ENCODE measurements at places on chromosomes 2 and 18.

- no peak for DNase-seq
Observed at GRCh38 chr2:1310202-1310601, 103.1 kb upstream of the TPO start.

DNA sequence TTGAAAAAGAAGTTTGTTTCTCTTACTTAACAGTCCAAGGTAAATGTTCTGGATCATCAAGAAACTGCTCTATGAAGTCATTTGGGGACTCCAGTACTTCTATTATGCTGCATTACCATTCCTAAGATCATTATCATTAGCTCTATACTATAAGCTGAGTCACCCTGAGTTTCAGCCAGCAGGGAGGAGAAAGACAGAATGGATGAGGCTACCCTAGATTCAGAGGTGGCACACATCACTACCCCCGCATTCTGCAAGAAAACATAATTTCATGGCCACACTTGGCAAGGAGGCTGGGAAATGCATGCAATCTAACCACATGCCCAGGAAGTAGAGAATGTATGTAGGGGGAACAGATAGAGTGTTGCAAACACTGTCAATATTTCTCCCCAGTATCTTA is 16.6 kb upstream of the LNPK start:
- DNase-seq: no peak

DNA sequence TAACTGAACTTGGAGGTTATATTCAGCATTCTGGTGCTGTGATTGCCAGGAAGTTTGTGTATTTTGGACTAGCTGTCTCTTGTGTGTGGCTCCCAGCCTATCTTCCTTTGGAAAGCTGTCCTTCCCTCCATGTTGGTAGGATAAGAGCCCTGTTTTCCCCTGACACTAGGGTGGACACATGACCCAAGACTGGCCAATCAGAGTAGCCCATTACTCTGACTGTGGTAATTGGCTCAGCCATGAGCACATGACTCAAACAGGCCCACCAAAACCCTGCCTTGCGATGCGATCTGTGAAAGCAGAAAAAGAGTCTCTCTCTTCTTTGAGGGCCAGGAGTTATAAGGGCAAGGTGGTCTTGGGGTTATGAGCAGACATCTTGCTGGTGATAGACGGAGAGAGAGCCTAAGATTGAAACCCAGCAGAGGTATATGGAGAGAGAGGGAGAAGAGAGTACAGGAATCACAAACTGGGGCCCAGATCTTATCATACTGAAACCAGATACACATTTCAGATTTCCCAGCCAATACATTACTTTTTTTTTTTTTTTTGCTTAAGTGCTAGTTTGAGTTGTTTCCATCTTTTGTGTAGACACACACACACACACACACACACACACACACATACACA is 45.3 kb upstream of the SERPINE2 start:
- no peak for DNase-seq

- peak; percentile 15 for DNase-seq
Observed at GRCh38 chr2:86238354-86238753, 39.1 kb downstream of the MRPL35 start.

GRCh38 chr2:101371636-101372035 is 15.7 kb downstream of the CREG2 start:
- DNase-seq: no peak

DNA sequence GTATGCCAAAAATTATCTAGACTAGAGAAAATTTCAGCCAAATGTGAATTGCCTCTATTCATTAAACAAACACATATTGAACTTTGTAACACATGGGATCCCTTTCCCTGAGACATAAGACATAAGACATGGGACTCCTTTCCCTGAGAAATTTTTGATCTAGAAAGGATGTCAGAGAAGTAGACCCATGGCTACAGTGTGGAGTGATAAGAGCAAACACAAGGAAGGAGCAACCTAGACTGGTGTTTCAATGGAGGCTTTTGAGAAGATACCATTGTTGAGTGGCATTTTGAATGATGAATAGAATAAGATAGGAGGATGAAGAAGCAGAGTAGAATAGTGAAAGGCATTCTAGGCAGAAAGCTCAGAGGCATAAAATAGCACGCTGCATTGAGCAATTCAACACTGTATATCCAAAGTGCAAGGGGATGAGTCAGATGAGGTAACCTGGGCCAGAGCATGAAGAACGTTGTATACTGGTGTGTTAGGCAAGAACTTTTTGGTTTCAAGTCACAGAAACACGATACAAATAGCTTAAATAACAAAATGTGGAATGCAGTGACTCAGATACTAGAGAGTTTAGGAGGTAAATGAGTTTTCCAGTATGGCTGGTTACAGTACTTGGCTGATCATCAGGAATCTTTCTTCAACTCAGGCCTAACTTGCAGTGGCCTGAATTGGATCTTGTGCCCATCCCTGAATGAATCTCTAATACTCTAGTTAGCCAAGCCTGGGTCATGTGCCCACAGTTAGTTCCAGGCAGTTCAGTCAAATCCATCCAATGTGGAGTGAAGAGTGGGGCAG is 129.8 kb upstream of the TANK start:
- DNase-seq: no peak

DNA sequence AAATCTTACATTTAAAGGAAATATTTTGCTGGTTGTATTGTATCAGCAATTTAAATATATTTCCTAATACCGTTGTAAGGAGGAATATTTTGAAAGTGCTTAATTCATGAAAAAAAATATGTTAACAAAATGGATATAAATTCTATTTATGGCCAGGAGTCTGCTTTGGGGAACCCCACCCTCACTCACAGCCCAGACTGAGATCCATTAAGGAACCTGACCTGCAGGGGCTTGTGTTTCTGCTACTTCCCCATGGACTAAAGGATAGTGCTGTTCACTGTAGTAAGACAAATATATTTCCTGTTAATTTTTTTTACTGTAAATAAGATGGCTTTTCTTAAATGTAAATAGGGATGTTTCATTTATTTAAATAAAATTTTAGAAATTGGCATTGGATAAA is 221.9 kb upstream of the COL3A1 start:
- DNase-seq: no peak

GRCh38 chr18:43060020-43060419 is 55.5 kb downstream of the RIT2 start:
- no peak for DNase-seq

DNA sequence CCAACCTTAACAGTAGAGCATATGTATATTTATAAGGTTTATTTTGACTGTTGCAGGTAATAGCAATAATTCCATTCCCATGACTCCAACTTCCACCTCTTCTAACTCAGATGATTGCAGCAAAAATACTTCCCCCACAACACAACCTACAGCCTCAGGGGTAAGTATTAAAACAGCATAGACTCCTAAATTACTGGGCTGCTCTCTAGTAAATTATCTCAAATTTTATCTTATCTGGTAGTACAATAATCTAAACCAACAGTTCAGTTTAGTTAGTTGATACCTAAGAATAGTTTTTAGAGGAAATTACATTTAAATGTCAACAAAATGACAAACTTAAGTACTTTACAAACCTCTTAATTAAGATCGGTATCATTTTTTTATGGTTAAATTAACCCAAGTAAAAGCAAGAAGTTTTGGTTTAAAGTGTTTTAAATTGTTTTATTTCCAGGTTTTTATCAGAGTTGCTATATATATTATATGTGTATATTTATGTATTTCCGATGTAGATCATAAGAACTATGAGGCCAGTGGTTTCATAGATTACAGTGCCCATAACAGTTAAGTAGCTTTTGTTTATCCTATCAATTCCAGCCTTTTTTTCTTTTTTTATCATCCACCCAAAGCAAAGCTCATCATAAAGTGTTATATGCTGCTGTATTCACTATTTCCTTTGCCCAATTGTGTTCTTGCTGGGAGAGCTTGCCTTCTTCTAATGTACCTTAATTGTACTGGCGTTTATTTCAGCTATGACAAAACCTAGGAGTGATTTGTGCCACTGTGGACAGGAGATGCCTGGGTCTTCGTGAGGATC is 13.7 kb downstream of the GATA6 start:
- no peak for DNase-seq

- DNase-seq: no peak
Observed at GRCh38 chr2:155318710-155319109, 620.2 kb downstream of the KCNJ3 start.

DNA sequence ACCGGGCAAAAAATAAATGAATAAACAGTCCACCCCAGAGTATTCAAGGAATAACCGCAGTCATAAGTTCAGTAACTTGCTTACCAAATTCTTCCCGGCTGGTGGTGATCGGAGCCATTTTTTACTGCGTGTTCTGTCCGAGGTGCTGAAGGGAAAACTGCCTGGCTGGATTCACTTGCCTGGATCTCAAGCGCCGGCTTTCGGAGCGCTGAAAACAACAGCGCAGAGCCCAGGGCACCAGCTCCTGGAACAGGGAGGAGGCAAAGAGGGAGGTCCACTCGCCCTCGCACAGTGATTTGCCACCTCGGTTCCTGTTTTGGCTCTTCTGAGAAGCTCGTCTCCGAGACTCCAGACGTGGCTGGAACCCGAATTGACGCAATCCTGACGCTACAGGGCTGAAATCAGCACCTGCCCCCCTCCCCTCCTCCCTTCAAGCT is at the start of gene SYT4:
Gene SYT4 (minus strand): TSS at position 327 of the 437 bp plus-strand sequence. CDS start 209 bp downstream, at position 118.
- no peak for DNase-seq

DNA sequence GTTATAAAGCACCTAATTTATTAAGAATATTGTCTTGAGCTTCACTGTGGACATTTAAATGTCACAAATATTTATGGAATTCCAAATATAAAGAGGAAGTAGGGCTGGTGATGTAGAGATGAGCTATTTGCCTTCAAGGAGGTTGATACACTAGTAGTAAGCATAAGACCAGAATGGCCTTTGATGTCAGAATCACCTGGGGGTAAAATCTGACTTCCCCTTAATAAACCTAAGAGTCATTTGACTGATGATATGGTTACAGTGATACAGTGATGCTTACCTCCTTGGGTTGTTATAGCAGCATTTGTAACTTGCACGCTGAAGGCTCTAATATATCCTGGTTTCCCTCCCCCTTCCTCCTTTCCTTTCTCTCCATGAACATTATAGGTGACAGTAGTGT is 143.7 kb downstream of the CERS6 start:
- no peak for DNase-seq

DNA sequence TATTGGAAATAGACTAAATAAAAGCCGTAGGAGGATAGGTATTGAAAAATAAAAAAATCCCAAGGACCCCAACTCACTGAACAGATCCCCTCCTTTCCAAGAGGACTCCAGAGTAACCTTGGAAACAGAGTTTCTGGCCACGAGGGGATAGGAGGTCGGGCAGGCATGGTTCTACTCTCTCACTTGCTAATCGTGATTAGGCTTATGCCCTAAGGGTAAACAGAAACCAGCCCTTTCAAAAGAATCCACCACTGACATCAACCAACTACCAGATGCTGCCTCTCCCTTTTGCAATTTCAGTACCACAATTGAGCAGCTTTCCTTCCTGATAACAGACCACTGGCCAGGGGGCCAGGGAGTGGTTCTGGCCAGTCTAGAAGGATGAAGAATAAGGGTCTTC is 477.8 kb downstream of the EIPR1 start:
- DNase-seq: no peak

Measured in activated T-helper 1 cell treated with anti-CD3 and anti-CD28 coated beads, Interleukin-2, amount 50 U/mL, for 16 hours (primary cell).